GM12892 (cell line): ENCODE measurements at places on chromosomes 7 and 10.
A peak's percentile ranks its signal among the peaks of the same experiment; 100 is the strongest.

- no peak for DNase-seq
These were observed at the start of gene HYAL4 for GRCh38 chr7:123844712-123845219. Gene HYAL4 (plus strand): TSS chr7:123845169. CDS start chr7:123868274, 23,105 bp downstream.

DNA sequence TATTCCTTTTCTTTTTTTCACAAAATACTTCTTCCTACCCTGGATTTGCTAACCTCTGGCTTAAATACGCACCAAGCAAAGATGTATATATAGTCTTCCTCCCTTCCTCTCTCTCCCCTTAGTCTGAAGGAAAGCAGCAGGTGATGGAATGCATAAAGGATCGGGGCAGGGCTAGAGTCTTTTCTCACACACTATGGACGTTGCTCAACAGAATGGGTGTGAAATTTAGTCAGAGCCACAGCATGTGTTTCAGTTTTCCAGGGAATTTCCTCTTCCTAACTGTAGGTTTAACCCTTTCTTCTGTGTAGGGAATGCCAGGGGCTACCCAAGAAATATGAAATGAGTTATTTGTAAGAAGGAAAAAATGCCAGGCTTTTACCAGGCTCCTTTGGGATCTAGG, 71.4 kb upstream of the NFKB2 start:
- no peak for DNase-seq

- no peak for DNase-seq
These were observed 224.7 kb upstream of the PHYHIPL start for GRCh38 chr10:58951746-58952145.

- no peak for DNase-seq
These were observed 9.5 kb downstream of the LMOD2 start for GRCh38 chr7:123665157-123665556.

GRCh38 chr10:72511459-72511858, 114.4 kb downstream of the MICU1 start:
- DNase-seq = no peak

- no peak for DNase-seq
These were observed 48.5 kb upstream of the LMTK2 start for GRCh38 chr7:98058186-98058585.

DNA sequence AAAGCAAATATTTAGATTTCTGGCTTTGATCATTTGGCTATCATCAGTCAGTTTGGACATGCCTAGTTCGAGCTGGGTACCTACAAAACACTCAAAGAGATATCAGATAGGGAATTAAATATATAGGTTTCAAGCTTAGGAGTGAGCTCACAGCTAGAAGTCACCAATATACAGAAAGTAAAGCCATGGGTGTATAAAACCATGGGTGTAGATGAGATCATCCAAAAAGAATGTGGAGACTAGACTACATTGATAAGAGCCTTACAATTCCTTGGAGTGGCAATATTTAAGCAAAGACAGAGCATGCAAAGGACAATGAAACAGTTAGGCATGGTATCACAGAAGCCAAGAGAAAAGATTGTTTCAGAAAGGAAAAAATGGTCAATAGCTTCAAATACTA, 7.2 kb upstream of the RALA start:
- no peak for DNase-seq

GRCh38 chr10:78560341-78560688, 508.5 kb upstream of the ZMIZ1 start:
- no peak for DNase-seq

DNA sequence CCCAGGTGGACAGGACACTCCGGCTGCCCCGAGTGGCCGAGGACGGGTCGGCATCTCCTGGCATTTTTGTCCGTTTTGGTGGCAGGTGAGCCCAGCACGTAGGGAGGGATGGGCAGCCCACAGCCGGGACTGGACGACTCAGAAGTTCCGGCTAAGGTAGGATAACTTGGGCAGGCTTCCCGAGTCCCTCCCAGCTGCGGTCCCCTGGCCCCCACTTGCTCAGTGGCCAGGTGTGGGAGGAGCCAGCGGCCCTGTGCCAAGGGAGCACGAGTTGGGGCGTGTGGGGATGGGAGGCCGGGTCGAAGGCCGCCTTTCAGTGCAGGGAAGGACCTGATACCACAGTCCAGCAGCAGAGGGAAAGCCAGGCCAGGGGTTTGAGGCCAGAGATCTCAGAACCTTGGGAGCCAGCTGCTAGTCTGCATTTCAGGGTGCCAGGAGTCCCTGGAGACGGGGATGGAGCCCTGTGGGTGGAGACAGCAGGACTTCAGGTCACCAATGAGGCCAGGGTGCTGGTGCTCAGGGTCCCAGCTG, 58.5 kb downstream of the PWWP2B start:
- no peak for DNase-seq

DNA sequence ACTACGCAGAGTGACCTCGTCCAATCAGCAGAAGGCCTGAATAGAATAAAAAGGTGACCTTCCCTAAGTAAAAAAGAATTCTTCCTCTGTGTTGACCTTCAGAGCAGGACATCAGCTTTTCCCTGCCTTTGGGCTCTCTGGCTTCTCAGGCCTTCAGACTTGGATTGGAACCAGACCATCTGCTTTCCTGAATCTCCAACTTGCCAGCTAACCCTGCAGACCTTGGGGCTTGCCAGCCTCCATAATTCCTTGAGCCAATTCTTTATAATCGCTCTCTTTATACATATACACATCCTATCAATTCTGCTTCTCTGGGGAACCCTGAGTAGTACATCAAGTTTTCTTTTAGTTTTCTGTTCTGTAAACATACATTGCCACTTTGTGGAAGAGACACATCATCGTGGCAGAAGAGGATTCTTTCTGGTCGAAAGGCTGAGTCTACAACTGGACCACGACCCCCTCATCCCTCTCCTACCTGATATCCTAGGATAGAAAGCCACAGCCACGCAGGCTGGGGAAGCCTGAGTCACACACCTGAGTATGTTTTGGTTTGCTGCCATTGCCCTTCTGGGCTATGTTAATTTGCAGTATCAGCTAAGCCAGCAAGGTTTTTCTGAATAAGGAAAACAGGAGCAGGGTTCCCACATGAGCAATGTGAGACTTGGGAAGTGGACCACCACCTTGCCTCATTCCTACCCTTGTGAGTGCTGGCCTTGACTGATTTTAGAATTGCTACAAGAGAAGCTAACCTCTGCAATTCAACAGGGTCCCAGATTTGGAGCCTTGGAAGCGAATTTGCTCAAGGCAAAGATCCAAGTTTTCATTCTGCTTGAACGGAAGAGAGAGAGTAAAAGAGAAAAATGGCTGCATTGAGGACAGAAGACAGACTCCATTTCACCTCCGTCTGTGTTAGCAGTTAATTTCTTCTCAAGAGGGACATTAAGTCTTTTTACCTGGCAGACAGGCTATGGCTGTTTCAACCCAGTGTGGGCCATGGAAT, 445.2 kb upstream of the FZD8 start:
- no peak for DNase-seq

DNA sequence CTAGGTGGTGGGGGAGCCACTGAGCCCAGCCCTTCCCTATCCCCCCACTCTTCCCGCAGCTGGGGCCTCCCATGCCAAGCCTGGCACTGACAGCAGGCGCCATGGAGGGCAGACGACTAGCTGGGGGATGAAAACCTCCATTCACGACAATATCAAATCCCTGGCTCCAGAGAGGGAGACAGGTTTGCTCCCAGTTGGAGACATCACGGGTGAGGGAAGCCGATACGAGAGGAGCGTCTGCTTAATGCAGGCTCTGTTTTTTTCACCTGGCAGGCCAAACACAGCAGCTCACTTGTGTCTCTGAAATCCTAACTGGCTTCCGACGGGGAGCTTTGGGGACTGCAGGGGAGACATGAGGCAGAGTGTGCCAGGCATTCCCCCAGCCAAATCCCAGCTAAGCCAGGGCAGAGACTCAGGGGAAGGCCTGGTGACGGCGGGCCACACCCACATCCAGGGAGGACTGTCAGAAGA, 307.4 kb upstream of the ZMIZ1 start:
- no peak for DNase-seq

- DNase-seq = no peak
These were observed 539.9 kb upstream of the C7orf33 start for GRCh38 chr7:148050492-148051158.

- no peak for DNase-seq
These were observed 2.4 kb downstream of the NYAP1 start for GRCh38 chr7:100486111-100486636.

- DNase-seq = no peak
These were observed 183.7 kb downstream of the SORCS1 start for GRCh38 chr10:106980495-106981451.

GRCh38 chr10:59337201-59337652, 25.1 kb downstream of the FAM13C start:
- DNase-seq = no peak

- no peak for DNase-seq
These were observed 1.8 kb upstream of the PAOX start for GRCh38 chr10:133377025-133377817.

GRCh38 chr7:49037346-49038210, 113.2 kb downstream of the CDC14C start:
- DNase-seq = no peak

DNA sequence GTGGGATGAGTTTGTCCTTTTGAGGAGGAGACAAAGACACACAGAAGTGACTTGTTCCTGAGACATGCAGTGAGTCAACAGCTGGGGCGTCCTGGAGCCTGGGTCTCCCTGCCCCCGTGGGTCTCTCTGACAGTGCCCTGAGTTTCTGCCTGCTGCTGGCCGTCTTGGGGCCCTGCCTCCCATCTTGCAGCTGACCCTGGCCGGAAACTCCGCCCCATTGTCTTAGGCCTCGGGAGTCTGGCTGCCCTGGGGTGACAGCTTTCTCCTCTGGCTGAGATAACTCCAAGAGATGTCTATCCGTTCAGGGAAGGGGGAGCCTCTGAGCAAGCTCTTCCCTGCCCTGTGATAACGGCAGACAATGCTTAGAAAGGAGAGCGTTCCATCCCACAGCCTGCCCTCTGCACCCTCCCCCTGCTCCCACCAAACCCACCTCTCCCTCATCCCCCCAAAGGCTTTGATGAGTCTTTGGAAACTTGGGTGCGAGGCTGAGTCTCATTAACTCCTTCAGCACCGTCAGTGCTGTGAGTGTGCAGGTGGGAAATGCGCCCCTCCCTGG, 69.5 kb upstream of the PODXL start:
- DNase-seq = no peak

DNA sequence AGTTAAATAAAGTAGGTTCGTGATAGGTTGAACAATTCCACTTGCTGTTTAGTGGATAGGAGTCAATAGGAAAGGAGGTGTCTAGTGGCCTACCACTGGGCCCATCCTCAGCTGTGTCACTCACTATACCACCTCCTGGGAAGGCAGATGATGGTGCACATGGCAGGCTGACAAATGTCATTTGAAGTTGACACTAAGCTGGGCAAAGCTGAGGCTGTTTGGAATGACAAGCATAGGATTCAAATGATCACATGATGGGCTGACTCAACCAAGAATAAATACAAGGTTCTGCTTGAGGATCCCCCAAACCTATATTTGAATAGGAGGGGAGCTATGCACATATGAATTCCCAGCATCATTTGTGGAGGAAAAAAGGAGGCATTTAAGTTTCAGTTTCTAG, 489.8 kb downstream of the RPS24 start:
- DNase-seq = no peak

DNA sequence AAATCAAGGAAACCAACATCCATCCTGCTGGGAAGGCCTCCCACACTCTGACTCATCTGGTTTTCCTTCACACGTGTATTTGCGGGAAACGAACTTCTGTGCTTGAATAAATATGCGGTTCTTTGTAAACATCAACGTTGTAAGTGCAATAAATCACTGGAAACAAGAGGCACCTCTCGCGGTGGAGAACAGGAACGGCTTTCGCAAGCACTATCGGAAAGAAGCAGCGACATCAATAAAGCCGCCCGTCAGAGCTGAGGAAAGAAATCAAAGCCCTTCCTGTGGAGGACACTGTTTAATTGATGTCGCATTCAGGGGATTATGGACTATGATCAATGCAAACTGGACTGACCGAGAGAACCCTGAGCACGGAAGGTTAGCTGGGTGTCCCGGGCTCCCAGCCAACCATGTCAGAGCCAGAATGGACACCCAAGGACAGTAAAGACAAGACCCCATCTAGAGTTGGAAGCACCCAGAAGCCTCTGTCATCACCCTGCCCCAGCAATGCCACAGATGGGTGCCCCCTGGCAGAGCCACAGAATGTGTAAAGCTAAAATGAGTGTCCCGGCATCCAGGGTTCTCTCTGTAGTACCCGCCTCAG, 37.6 kb downstream of the OAT start:
- no peak for DNase-seq

GRCh38 chr7:108838198-108838597, 268.5 kb downstream of the DNAJB9 start:
- DNase-seq = no peak

GRCh38 chr10:15176269-15176668, 7.8 kb upstream of the NMT2 start:
- DNase-seq = no peak

- peak; percentile 16 for DNase-seq
These were observed at the start of gene CHN2 for GRCh38 chr7:29194594-29195427. Gene CHN2 (plus strand): TSS chr7:29194775.

DNA sequence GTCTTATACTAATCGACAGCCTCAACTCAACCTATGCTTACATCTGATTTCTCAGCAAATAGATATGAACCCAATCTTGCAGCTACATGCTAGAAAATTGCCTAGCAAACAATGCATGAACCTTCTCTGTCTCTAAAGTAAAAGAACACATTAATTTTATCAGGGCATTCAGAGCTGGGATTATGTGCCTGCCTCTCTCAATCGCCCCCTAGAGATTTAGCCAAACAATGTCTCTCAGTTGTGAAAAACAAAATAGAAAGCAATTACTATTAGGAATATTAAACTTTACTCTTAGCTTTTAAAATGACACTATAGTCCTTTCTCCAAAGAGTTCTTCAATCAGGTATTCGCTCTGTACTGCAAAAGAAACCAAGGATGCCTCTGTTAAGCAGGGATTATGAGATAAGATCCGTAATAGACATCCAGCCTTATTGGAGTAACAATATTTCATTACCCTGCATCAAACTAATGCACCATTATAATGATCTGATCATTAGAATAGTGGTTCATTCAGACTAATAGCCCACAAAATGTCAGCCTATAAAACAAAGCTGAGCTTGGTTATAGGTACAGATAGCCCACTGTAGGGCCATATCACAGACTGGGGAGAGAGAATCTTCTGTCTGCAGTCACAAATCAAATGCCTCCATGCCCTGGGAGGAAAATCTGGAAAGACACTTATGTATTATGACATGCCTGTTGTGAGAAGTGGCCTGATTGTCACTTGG, 736.9 kb downstream of the PARD3 start:
- DNase-seq = no peak

- no peak for DNase-seq
These were observed 27.2 kb downstream of the CCM2 start for GRCh38 chr7:45026984-45027773.

DNA sequence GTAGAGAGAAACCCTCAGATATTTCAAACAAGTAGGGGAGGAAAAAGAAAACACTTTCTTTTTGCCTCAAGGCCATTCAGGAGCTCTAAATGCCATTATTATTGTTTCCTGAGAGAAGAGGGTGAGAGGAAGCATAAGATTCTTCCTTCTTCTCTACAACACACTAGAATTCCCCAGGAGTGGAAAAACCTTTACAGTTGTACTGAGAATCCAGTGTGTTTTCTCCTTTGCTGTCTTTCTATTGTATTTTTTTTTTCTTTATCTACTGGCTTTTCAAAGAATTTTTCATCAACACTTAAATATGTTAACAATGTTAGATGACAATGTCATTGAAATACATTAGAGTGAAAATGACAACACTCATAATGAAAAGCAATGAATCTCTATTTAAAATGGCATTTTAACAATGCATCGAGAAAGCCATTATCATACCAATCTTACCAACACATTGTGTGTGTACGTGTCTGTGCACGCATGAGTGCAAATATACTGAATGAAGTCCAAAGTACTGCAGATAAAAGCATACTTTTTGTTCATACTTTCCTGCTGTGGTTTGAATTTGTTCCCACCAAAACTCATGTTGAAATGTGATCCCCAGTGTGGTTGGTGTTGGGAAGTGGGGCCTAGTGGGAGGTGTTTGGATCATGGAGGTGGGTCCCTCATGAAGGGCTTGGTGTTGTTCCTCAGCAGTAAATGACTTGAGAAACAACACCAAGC, 24.2 kb upstream of the MACC1 start:
- DNase-seq = no peak
